Hair follicular keratinocyte (primary cell): ENCODE measurements at places on chromosomes 12 and 14. TPM values are rescaled to one million over a fixed set of nuclear protein-coding genes. Genes with fewer than 3 reads are reported as not detected.

Gene RFLNA
- 26.7 and 27.3 TPM in 2 replicates for total RNA-seq

Gene PTMS
- 102 and 124 TPM in 2 replicates for total RNA-seq

Gene RASSF8
- total RNA-seq: 10.3 and 12.6 TPM in 2 replicates

Gene RTN1
- total RNA-seq: not detected in 2 replicates

Gene DTX1
- total RNA-seq: not detected in 2 replicates

Gene COCH
- 0.23 TPM in 1 of 2 replicates, not detected in the other for total RNA-seq

Gene DEGS2
- 0.23 TPM in 1 of 2 replicates, not detected in the other for total RNA-seq

Gene ARL1
- total RNA-seq: 54.0 and 58.7 TPM in 2 replicates

Gene TAS2R10
- 0.31 TPM in 1 of 2 replicates, not detected in the other for total RNA-seq

Gene WSCD2
- total RNA-seq: not detected in 2 replicates

Gene GPX2
- total RNA-seq: 0.23 and 1.7 TPM in 2 replicates

Gene CIROP
- total RNA-seq: not detected in 2 replicates

Gene CPNE6
- total RNA-seq: not detected in 2 replicates

Gene SAMD15
- 0.19 and 0.39 TPM in 2 replicates for total RNA-seq

Gene ADAMTS20
- not detected in 2 replicates for total RNA-seq

Gene GPR84
- 0.23 TPM in 1 of 2 replicates, not detected in the other for total RNA-seq

Gene KRT3
- total RNA-seq: not detected in 2 replicates
